ENCODE measurements at places on chromosomes 4 and X.

DNA sequence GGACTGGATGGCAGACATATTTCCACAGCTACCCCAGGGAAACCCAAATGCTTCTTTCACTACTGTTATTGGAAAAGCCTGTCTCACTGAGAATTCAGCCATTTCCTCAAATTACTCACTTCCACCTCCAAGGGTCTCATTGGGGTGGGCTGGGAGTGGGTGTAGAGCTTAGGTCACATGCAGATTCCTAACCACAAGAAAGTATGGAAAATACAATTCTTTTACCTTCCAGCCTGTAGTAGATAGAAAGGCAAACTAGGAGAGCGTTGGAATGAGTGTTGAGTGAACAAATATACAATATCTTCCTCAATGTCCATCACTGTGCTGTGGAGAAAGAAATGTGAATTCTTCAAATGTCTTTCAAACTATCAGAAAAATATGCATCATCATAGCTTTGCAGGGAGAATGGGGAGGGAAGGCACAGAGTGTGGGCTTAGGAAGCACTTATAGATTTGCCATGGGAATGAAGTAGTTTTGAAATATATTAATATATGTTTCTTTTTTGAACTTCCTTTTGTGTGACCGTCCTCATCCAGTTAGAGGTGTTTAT is 245.3 kb upstream of the JADE1 start:
- DNase-seq: no peak

- DNase-seq: no peak
Measured at GRCh38 chrX:69309074-69309792, 144.0 kb upstream of the PJA1 start.

DNA sequence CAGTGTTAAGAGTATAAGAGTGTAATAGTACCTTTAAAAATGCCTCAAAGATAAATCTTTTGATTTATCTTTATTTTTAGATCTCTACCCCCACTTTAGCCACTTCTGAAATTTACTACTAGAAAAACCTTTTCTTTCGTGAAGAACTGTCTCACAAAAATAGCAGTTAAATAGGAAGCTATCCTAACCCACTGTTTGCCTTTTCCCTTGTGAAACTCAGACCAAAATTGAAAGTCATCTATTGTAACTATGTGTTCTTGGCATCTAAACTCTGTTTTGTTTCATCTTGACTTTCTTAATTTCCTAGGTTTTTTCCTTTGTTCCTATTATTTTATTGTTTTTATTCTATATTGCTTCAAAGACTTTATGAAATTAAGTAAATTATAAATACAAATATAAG is 7.8 kb upstream of the TMEM144 start:
- DNase-seq: no peak

DNA sequence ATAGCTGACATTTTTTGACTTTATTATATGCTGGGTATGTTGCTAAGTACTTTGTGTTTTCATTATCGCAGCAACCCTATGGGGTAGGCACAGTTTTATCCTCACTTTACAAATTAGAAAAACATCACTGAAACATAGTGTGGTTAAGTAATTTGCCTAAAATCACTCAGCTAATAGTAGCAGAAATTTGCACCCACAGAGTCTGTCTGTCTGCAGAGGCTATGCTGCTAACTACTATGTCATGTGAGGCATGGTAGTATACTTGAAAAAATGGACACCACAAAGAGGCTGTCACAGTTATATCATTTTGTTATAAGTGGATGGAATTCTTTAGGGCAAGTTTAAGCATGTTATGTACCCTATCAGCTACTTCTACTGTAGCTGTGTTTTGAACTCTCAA is 69.0 kb downstream of the STAG2 start:
- no peak for DNase-seq

DNA sequence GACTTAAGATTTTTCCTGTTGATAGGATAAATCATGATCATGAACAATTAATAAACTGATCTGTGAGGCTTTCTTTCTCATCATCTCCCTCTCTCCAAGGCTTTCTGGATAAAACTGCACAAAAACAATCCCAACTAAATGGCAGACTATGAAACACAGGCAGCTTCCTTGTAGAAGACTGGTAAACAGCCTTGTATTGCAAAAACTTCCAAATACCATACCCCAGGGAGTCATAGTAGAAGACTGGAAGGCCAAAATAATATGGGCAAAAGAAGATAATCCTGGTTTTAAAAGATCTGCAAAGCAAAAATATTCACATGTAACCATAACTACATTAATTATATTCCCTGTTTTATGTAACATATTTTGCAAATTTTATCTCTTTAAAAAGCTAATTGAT is 113.0 kb downstream of the ANAPC10 start:
- DNase-seq: no peak

DNA sequence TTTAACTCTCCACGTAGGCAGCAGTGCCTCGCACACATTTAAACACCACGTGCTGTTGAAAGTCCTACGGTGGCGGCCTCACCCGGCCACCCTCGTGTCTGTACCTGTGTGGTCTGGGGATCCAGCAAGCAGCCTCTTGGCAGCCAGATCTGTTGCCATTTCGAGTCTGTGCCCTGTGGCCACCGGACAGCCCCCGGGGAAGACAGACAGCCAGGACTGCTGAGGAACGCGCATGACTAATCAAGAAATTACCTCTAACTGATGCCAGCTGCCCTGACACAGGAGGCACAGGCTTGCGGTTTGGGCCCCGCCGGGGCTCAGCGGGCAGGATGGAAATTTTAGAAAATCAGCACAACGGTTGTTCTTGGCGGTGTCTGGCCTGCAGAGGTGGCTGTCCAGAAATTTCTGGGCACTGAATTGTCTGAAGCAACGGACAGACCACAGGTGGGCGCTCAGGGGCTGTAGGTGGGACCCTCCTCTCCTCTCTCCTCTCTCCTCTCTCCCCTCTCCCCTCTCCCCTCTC is 15.6 kb upstream of the ASMTL start:
- peak; percentile 68 for DNase-seq

- DNase-seq: no peak
Measured at GRCh38 chr4:183347566-183347965, 25.3 kb upstream of the CLDN24 start.

GRCh38 chrX:20527558-20528011 is 260.9 kb upstream of the RPS6KA3 start:
- no peak for DNase-seq
